RWPE2 (cell line): ENCODE measurements at places on chromosomes 12 and 14.

GRCh38 chr12:67002720-67003119 is 266.4 kb upstream of the CAND1 start:
- no peak overlapping the region for H3K4me3 ChIP-seq
- no peak overlapping the region for H3K27ac ChIP-seq
- H3K4me1 ChIP-seq, result no peaks in the 10 kb centered on the region
- DNase-seq, result no peak
- H3K27me3 ChIP-seq, result peaks cover 2% of the 10 kb centered on the region

DNA sequence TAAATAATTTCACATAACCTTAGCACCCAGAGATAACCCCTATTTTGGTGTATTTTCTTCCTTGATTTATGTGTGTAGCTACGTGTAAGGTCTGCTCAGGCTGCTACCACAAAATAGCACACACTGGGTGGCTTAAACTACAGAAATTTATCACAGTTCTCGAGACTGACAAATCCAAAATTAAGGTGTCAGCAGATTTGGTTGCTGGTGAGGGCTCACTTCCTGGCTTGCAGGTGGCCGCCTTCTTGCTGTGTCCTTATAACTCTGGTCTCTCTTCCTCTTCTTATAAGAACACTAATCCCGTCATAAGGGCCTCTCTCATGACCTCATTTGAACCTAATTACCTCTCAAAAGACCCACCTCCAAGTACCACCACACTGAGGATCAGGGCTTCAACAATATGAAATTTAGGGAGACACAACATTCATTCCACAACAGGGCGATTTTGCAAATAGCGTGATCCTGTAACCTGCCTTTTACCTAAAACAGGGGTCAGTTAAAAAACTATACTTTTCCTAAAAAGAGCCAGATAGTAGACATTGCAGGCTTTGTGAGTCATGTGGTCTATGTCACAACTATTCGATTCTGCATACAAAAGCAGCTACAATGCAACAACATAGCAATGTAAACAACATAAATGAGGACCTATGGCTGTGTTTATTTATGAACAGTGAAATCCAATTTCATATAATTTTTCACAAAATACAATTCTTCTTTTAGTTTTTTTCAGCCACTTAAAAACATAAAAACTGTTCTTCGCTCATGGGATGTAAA is 371.7 kb downstream of the DPF3 start:
- H3K36me3 ChIP-seq, result no peaks in the 10 kb centered on the region
- no peak for DNase-seq
- H3K27me3 ChIP-seq, result no peaks in the 10 kb centered on the region

DNA sequence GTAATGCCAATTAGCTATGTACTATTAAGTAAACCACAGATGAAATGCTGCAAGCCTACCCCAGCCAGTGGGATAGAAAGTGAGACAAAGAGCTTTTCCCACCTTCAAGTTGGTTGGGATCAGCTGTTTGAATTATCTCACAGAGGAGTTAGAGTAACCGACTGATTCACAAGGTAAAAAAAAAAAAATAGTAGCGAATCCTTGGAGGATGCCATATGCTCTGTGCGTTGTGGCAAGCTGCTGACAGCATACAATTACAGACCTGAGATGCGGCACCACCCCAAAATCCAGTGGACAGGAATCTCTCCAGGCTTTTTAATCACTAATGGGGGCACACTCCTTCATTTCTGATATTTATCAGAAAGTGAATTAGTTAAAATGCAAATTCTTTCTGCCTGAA is 157.0 kb upstream of the RMST start:
- no peak overlapping the region for H3K27ac ChIP-seq
- DNase-seq, result no peak
- H3K27me3 ChIP-seq, result no peaks in the 10 kb centered on the region
- no peak overlapping the region for H3K4me3 ChIP-seq
- H3K4me1 ChIP-seq, result no peaks in the 10 kb centered on the region

DNA sequence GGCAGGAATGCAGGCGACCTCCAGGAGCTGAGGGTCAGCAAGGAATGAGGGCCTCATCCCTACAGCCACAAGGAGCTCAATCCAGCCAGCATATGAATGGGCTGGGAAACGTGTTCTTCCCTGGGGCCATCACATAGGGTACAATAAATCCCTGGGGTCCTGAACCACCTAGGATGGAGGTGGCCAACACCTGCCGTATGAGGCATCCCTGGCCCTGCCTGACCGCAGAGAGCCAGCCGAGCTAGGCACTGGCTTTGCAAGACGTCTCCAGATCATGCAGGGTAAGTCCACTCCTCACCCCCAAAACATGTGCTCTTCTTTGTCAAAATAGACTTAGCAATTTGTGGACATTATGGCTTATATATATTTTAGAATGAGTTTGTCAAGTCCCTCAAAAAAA is 303.7 kb upstream of the DIO3 start:
- H3K27ac ChIP-seq, result no peak overlapping the region
- no peak overlapping the region for H3K4me3 ChIP-seq
- peaks cover 7% of the 10 kb centered on the region for H3K27me3 ChIP-seq
- H3K36me3 ChIP-seq, result no peaks in the 10 kb centered on the region

GRCh38 chr14:69204753-69205152 is 13.5 kb downstream of the EXD2 start:
- H3K27me3 ChIP-seq, result no peaks in the 10 kb centered on the region
- H3K4me3 ChIP-seq, result no peak overlapping the region

DNA sequence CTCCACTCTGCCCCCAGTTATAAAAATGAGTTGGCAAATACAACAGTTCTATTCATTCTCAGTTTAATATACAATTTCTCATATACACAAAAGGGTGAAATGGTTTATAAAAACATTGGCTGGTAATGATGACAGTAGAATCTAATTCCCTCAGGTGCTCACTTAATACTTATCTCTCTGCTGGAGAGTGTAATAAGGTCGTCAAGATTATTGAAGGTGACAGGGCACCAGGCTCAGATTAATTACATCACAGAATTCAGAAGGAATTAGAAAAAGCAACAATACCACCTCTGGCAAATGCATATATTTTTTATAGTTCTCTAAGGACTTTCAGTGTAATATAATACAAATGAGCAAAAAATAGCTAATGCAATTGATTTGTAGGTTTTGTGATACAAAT is 42.3 kb downstream of the ATXN7L3B start:
- H3K4me3 ChIP-seq, result no peak overlapping the region
- H3K27me3 ChIP-seq, result no peaks in the 10 kb centered on the region
- H3K27ac ChIP-seq, result no peak overlapping the region

GRCh38 chr12:13691598-13691997 is 289.8 kb downstream of the GRIN2B start:
- H3K4me1 ChIP-seq, result no peaks in the 10 kb centered on the region
- no peaks in the 10 kb centered on the region for H3K36me3 ChIP-seq
- H3K4me3 ChIP-seq, result no peak overlapping the region
- DNase-seq, result no peak
- no peak overlapping the region for H3K27ac ChIP-seq

GRCh38 chr12:31861360-31861759 is 97.9 kb upstream of the RESF1 start:
- no peaks in the 10 kb centered on the region for H3K4me1 ChIP-seq
- no peak overlapping the region for H3K27ac ChIP-seq
- no peak for DNase-seq
- no peak overlapping the region for H3K4me3 ChIP-seq
- H3K36me3 ChIP-seq, result no peaks in the 10 kb centered on the region
